CD4-positive, alpha-beta T cell treated with Interleukin-1 beta for 1 hour (primary cell): ENCODE measurements at places on chromosomes 1 and 21.

DNA sequence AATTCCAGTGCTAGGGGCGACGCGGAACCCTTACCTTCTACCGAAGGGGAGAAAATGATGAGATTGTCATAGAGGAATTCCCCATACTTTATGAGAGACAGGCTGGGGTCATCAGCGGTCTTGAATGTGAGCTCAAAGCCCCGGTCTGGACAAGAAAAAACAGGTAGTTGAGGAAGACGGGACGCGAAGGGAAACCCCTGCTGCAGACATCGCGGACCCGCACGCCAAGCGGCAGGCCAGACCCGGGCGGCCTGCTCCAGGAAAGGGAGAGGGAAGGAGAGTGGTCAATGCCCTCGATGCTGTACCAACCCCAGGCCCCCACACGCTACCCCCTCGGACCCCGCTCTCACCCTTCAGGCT lies 342 bp downstream of the DDOST start:
- DNase-seq = peak; percentile 21

DNA sequence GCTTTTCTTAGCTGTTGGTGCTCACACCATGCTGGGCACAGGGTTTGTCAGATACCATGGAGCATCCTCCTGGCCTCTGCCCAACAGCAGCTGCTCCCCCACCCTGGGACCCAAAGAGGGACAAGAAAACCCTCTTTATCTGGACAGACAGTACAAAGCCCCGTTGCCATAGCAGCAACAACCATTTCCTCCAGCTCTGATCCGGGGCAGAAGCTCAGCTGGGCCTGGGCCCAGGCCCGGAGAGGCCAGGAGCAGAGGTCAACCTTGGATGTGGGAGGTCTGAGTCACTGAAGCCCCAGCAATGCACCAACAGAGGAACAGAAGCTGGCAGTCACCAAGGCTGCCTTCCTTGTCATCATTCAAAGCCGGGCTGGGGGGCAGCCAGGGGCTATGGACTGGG lies 228.4 kb upstream of the POU3F1 start:
- no peak for DNase-seq

DNA sequence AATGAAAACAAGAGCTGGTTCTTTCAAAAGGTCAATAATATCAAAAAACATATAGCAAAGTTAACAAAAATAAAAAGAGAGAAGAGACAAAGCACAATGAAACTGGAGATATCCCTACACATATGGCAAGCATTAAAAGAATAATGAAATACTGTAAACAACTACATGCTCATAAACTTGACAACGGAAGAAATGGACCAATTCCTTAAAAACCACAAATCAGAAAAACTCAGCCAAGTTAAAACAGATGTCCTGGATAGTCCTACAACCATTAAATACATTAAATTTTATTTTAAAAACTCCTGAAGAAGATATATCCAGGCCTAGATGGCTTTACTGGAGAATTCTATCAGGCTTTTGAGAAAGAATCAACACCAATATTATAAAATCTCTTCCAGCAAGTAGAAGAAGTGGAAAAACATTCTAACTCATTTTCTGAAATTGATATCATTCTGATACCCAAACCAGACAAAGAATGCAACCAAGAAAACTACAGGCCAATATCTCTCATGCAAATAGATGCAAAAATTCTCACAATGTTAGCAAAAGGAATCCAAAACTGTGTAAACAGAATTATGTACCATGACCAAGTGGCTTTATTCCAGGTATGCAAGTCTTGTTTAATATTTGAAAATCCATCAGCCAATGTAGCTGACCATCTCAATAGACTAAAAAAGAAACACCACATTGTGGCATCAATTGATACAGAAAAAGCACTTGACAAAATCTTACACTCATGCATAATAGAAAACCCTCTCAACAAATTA lies 56.1 kb upstream of the LRRC7 start:
- DNase-seq = no peak

DNA sequence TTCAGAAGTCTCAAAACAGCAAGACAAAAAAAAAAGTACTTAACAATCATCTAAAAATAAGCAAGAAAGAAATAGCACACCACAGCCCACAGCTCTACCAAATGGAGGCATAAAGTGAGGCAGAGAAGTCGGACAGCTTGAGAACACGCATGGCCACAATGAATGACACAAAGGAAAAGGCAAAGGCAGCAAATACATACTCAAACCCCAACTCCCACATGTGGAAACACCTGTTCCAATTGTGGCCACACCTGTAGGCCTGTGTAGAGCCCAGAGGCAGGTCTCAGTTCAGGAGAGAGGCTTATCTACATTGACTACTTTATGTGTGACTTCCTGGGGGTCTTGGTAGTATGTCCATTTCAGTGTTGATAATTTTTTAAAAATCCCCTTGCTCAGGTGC lies 543.5 kb downstream of the LMO4 start:
- DNase-seq = no peak

DNA sequence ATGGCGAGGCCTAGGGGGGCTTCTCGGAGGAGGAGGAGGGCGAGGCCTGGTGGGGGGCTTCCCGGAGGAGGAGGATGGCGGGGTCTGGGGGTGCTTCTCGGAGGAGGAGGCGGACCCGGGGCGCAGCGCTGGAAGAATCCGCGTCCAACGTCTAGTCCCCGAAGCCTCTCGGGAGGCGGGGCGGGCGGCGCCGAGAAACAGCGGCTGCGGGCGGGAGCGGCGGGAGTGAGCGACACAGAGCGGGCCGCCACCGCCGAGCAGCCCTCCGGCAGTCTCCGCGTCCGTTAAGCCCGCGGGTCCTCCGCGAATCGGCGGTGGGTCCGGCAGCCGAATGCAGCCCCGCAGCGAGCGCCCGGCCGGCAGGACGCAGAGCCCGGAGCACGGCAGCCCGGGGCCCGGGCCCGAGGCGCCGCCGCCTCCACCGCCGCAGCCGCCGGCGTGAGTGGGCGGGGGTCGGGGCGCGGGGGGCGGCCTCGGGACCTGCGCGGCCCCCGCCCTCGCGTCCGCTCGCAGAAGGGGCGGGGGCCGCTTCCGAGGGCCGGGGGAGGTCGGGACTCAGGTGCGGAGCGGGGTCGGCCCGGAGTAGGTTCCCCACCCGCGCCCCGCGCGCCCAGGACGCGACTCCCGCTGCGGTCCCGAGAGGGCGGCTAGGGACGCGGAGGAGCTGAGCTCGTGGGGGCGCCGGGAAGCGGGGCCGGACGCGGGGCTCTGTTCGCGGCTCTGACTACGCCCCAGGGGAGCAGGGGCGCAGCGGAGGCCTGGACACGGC lies at the start of gene KLHL17:
TSS of gene KLHL17 (plus strand) at position 222 of the 769 bp plus-strand sequence. CDS start at position 332, 110 bp downstream.
- peak; percentile 82 for DNase-seq

DNA sequence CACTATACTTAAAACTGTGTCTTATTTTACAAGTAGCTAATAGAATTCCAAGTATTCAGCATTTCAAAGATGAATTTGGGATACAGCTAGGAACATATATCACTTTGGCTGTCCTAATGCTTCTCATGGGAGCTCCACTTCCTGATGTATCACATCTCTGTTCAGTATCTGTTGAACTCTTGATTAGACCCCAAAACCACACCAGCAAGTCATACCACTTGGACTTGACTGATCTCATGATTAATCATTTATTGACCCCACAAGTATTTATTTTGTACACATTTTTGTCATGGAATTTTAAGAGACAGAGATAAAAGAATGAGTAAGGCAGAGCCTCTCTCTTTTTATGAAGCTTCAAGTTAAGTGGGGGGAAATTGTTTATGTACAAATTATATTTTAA lies 30.0 kb downstream of the TMPRSS15 start:
- DNase-seq = no peak

DNA sequence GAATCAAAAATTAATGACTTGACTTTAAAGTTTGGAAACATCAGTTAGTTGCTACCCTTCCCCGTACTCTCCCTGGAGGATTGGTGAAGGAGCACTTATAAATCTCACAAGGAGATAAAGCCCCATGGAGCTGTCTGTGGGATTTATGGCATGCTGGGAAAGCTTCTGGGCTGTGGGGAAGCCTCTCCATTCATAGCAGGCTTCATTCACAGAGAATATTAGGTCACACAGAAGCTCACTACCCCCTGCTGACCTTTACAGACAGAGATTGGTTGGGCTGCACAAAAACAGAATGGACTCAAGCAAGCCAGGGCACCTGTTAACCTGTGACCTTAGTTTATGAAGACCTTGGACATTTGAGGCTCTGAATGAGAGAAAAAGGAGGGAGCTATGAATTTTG lies 32.1 kb downstream of the RGL1 start:
- no peak for DNase-seq

DNA sequence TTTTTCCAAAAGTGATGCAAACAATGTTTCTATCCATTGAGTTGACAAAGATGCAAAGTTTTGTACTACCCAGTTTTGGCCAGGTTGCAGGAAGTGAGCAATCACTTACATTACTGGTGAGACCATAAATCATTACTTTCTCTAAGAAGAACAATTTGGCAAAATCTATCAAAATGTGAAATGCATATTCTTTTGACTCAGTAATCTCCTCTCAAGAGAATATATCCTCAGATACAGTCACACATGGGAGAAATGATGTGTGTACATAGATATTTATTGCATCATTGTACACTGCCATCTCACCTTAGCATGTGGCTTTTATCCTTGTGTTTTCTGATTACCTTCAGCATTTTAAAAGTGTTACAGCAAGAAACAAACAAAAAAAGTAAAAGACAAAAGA lies 52.4 kb upstream of the FMO3 start:
- DNase-seq = no peak
